ENCODE measurements at places on chromosomes 1 and 21.

DNA sequence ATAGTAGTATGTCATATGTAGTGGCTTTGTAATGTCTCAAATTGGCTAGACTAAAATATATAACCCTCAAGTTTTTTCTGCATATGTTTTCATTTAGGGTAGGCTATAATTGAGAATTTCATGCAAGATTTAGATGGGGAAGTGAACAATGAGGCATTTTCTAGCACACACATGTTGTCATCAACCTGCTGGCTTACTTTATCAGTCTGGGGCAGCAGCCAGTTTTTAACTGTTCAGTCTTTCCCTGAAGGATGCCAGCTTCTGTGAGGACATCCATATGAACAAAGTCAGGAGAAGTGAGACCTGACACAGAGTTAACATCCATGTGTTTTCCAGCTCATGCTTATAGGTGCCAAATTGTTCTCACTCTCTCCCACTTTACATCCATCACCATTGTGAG, 74.7 kb upstream of the OLFM3 start:
- DNase-seq = no peak

- DNase-seq = peak; percentile 8
These were observed 1.4 kb upstream of the DENND2C start for GRCh38 chr1:114671011-114671938.

DNA sequence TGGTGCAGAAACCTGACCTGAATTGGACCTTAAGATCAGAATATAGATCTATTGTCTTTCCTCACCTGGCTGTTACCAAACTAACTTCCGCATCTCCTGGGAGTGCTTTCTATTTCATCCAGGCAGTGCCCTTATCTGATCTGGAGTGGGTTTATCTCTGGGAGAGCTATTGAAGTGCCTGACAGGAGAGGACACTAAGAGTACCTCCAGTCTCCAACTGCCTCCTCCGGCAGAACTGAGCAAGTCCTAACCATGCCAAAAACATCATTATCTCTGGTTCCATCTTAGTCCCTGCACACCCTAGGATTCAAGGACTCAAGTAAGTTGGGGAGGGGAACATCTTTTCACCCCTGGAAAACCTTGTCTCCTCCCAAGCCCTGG, 12.4 kb upstream of the KCNJ15 start:
- no peak for DNase-seq

DNA sequence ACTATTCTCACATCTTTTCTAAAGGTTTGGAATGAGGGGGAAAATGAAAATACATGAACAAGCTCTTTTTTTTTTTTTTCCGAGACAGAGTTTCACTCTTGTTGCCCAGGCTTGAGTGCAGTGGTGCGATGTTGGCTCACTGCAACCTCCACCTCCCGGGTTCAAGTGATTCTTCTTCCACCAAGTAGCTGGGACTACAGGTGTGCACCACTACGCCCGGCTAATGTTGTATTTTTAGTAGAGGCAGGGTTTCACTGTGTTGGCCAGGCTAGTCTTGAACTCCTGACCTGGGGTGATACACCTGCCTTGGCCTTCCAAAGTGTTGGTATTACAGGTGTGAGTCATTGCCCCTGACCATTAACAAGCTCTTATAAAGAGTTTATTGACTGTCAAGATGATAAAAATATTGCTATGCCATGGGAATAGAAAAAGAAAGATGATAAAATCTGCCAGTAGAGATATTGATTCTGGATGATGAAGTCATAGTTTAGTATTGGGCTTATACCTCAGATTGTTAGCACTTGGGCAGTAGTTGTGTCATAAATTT, 36.6 kb downstream of the INKA2 start:
- DNase-seq = no peak

GRCh38 chr1:168235548-168235885, 9.7 kb downstream of the SFT2D2 start:
- DNase-seq = no peak

GRCh38 chr1:230327892-230328284, 98.2 kb downstream of the PGBD5 start:
- no peak for DNase-seq

- DNase-seq = no peak
These were observed 65.4 kb downstream of the TIAM1 start for GRCh38 chr21:31278511-31279130.

DNA sequence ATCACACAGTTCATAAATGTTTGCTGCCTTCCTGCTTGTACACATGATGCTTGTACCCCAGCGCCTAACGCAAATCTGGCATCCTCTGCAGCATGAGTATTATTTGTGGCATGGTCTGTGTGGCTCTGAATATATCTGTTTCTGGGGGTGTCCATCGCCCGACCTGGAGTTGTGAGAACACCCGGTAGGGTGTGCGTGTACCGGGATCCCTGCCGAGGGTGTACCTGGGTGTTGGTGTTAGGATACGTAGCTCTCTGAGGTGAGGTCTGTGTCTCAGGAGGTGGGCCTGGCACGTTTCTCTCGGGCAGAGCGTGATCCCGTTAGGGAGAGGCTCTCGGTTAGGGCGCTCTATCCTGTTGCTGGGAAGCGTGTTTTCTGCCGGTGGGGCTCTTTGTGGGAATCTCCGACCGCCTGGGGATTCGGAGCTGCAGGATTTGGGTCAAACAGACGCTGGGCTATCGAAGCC, 10.4 kb upstream of the CDC20 start:
- peak; percentile 77 for DNase-seq

DNA sequence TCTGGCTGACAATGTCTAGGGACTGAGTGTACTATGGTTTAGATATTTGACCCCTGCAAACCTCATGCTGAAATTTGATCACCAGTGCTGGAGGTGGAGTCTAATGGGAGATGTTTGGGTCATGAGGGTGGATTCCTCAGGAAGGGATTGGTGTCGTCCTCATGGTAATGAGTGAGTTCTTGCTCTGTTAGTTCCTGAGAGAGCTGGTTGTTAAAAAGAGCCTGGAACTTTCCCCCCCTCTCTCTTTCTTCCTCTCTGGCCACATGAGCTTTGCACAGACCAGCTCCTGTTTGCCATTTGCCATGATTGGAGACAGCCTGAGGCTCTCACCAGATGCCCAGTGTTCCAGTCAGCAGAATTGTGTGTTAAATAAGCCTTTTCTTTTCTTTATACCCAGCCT, 36.6 kb upstream of the CNIH3 start:
- DNase-seq = no peak

GRCh38 chr21:45858180-45858579, 123.4 kb upstream of the COL6A1 start:
- DNase-seq = no peak

GRCh38 chr1:95117207-95118066, at the start of gene TLCD4:
Gene TLCD4, plus strand, starts transcription at chr1:95117355. Its CDS starts 26,547 bp downstream, at chr1:95143902.
- DNase-seq = peak; percentile 64

- DNase-seq = no peak
These were observed 45.3 kb upstream of the MTF2 start for GRCh38 chr1:93033785-93034184.

GRCh38 chr1:198234520-198235251, 77.9 kb downstream of the NEK7 start:
- peak; percentile 37 for DNase-seq

- no peak for DNase-seq
These were observed 1.8 kb downstream of the IFNAR2 start for GRCh38 chr21:33231526-33231925.

- DNase-seq = peak; percentile 75
These were observed 488 bp downstream of the SLC35D1 start for GRCh38 chr1:67053535-67053784.

All from NCI-H82 (cell line).